NCI-H82 (cell line): ENCODE measurements at places on chromosomes 4 and X.

DNA sequence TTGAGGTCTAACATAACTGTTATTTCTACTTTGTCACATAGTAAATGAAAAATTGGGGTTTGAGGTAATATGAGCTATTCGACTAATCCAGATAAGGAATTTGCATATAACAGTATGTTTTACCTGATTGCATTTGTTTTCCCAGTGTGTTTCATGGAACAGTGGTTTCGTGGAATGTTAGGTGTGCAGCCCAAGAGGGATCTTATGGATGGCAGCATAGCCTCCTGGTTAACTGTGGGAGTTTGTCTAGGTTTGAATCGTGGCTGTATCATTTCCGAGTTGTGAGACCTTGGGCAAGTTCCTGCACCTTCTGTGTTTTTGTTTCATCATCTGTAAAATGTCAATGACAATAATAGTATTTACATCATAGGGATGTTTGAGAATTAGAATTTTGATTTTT is 7.9 kb downstream of the BMPR1B start:
- no peak for DNase-seq

GRCh38 chrX:122252454-122252853 is 931.6 kb upstream of the GRIA3 start:
- DNase-seq = peak; percentile 77

GRCh38 chr4:122329876-122330565 is 48.8 kb upstream of the ADAD1 start:
- no peak for DNase-seq

DNA sequence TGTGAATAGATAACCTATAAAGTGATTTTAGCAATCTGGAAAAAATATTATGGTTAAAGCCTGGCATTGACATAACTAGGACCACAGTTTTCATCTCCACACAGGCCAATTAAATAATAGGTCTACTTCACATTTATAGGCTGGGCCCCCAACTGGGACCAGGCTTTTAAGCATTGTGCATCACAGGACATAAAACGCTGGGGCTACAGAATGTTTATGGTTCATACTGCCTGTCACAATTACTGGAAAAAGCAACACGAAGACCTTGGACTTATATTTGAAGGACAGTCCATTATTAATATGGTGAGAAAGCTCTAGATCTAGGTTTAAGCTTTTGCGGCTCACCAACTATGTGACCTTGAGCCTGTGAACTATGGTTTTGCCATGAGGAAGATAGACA is 94.2 kb downstream of the MFAP3L start:
- DNase-seq = no peak

DNA sequence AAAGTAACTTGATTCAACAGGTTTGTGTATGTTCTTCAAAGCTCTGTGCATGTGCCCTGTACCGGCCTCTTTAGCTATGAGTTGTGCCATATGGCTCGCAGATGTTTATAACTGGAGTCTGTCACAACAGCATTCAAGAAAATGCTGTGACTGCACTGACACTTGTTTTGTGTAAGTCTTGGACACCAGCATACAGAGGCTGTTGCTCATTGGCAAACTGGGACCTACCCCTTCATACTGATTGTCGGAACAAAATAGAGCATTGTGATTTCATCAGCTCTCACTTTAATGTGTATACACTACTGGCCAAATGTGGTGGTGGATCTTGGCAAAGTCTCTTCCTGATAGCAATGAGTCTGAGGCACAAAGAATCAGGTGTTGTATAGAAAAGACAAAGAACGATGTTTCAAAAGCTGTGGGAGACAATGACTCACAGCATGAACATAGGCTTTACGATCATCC is 133.9 kb downstream of the EGF start:
- DNase-seq = peak; percentile 61

DNA sequence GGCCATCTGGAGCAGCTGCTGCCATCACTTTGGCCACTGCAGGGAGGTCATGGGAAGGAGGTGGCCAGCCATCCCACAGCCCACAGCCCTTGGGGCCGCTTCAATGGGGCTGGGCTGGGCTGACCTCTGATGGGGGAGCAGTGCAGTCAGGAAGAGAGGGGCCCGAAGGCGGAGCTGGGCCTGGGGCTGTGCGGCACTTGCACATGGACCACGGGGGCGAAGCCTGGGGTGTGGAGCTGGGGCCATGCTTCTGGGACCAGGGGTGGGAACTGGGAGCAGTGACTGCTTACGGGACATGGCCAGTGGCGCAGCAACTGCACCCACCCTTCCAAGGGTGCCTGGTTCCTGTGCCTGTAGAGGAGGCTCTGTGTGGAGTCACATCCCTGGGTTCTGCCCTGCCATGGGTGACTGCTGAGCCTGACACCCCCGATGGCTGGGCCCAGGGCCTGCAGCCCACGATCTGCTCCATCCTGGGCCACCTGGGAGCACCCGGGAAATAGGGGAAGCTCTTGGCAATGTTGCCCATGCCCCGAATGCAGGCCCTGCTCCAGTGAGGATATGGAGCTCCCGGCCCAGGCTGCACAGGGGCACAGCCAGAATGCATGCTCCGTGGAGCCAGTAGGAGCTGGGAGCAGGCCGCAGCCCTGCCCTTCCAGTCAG is 22.4 kb upstream of the SULT1B1 start:
- no peak for DNase-seq

DNA sequence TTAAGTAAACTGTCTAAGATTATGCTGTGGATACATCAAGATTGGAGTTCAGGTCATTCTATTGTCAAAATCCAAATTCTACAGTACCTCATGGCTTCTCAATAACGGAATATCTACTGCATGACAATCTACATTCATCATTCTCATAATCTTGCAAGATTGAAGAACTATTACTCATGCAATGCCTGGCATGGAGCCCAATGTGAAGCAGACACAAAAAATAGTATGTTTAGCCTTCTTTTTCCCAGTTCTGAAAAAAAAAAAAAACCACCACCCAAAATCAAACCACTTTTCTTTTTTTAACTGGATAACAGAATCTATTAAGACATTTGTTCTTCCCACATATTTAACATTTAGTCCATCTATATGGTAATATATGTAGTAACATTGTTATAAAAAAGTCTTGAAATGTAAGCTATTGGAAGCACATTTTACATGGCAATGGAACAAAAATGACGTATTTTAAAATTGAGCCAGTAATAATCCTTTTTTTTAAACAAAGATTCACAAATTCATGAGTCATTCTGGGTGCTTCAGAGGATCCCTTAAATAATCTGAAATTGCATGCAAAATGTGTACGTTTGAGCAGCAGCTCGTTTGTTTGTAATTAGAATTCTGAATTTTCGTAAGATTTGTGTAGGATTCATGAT is 232.2 kb upstream of the FMR1 start:
- no peak for DNase-seq

GRCh38 chrX:106612393-106612763 is 600 bp downstream of the RADX start:
- no peak for DNase-seq

DNA sequence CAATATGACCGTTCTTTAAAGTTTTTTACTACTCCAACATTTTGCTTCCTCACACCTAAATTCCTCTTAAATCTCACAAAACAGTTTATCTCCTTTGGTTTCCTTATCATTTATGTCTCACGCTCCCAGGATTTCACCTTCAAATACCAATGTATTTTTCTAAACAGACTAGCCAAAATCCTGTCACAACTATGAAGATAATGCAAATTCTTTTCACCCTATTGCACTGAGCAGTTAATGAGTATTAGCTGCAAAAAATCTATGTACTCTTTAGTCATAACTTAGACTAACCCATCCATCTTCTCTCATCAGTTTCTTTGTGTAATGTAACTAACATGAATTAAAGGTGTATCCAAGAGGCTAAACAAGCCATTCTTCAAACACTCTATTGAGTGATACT is 151.3 kb downstream of the COMMD8 start:
- no peak for DNase-seq

DNA sequence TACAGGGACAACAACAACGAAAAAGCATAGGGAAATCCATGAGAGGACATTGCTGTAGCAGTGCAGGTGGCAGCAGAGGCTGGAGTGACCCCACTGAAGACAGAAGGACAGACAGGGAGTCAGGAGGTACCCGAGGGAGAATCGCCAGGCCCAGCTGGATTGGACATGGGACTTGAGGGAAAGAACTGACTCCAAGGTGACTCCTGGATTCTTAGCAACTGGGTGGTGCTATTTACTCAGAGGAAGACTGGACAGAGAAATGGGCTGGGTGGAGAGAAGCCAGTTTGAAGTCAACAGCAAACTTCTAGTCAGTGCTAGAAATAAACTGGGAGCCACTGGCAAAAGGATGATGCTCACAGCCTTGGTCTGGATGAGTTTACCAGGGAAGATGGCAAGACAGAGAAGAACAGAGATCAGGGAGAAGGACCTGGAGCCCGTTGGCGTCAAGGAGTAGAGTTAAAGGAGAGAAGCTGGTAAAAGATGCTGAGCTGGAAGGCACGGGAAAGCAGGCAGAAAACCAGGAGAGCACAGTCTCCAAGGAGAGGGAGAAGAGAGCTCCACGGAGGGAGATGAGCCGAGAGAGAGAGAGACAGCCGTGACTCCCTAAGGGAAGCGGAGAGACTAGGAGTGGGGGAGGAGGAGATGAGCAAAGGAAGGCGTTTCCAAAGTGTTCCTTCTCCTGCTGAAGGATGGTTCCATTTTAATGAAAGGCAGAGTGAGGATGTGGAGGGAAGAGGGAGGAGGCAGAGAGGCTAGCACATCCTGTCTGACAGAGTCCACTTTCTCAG is 119.4 kb downstream of the AFAP1 start:
- DNase-seq = no peak

GRCh38 chr4:102758241-102759160 is 2.3 kb downstream of the MANBA start:
- DNase-seq = no peak

DNA sequence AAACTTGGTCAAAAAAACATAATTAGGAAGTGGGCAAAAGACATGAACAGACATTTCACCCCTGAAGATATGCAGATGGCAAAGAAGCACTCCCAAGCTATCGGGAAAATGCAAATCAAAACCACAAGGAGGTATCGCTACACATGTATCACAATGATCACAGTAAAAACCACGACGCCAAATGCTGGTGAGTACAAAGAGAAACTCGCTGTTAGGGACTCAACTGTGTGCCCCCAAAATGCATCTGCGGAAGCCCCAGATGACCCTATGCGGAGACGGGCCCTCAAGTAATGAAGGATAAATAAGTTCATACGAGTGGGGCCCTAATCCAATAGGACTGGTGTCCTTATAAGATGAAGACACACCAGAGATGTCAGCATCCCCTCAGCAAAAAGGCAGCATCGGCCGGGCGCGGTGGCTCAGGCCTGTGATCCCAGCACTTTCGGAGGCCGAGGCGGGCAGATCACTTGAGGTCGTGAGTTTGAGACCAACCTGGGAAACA is 10.2 kb downstream of the GAK start:
- no peak for DNase-seq

- DNase-seq = no peak
Measured at GRCh38 chrX:132271311-132271778, 52.1 kb upstream of the RAP2C start.

GRCh38 chr4:113060853-113061252 is 11.4 kb downstream of the ANK2 start:
- DNase-seq = peak; percentile 85

DNA sequence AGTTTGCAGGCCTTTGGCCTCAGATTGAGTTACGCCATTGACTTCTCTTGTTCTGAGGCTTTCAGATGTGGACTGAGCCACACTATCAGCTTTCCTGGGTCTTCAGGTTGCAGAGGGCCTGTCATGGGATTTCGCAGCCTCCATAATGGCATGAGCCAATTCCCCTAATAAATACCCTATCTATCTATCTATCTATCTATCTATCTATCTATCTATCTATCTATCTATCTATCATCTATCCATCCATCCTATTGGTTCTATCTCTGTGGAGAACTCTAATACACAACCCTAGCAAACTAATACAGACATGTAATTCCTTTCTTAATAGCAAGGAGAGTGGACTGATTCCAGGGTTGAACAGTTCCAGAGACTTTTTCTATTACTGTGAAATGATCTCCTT is 9.5 kb upstream of the STIM2 start:
- DNase-seq = no peak

DNA sequence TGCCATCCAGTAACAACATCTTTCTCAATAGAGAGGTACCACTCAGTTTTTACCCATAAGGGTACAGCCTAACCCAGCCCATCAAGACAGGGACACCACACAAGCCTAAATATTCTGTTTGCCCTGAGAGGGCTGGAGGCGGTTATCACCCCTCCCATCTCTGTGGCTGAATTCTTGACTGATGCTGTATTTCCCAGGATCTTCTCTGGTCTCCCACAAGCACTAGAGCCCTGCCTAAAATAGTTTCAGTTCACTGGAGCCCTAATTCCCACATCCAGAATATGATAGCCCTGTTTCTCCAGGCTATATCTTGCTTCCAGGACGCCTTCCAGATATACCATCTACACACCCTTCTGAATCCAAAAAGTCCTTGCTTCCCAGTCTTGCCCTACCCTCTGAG is 91.6 kb upstream of the NMU start:
- no peak for DNase-seq

DNA sequence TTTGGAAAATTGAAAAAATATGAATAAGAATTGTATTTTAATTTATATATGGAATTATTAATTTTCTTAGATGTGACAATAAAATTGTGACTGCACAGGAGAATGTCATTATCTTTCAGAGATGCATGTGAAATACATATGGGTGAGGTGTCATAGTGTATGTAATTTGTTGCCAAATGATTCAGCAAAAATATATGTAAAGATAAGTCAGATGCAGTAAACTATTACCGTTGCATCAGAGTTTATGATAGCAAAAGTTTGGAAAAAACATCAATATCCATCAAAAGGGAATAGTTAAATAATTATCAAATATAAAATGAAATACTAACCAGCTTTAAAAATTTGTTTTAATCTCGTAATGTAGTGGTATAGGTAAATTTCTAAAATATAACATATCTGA is 10.4 kb upstream of the SLC7A11 start:
- no peak for DNase-seq

- DNase-seq = peak; percentile 20
Measured at GRCh38 chr4:29553846-29554245, 1166.3 kb upstream of the PCDH7 start.

DNA sequence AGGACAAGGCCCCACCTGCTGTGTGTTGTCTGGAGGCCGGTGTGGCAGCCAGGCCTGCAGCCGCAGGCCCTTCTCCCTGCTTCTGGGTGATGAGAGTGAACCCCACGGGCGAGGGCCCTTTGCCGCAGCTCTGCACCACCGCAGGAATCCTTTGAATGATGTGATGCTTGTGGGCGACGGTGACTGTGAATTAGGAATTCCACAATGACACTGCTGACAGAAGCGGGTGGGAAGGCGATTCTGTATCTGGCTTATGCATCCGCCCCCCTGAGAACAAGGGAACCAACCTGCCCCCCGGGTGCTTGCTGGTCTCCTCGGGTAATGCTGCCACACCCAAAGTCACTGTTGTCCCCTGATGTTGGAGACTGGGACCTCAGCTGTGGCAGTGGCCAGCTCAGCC is 19.5 kb upstream of the MAN2B2 start:
- DNase-seq = no peak

- DNase-seq = no peak
Measured at GRCh38 chr4:180634306-180634705, 1608.9 kb upstream of the TENM3 start.

DNA sequence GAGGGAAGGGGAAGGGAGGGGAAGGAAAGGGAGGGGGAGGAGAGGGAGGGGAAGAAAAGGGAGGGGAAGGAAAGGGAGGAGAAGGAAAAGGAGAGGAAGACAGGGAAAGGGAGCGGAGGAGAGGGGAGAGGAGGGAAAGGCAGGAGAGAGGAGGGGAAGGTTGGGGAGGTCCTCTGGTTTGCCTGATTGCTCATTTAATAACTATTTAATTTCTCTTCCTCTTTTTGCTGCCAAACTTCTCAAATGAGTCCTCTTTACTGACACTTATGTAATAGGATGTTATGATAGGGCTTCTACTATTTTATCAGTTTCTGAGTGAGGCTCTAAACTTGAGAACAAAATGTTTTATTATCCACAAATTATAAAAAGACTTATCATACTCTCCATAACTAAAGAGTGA is 35.4 kb upstream of the PPA2 start:
- peak; percentile 2 for DNase-seq
